ENCODE measurements at places on chromosomes 4 and X. TPM values are rescaled to one million over a fixed set of nuclear protein-coding genes. Genes with fewer than 3 reads are reported as not detected.
A peak's percentile ranks its signal among the peaks of the same experiment; 100 is the strongest.

GRCh38 chr4:2621419-2621818 lies 85.0 kb downstream of the FAM193A start:
- H3K27me3 ChIP-seq: no peaks in the 10 kb centered on the region
- no peak overlapping the region for H3K27ac ChIP-seq
- H3K36me3 ChIP-seq: peaks cover 5% of the 10 kb centered on the region
- peak; percentile 35 for DNase-seq
- H3K4me3 ChIP-seq: no peak overlapping the region

GRCh38 chrX:6917666-6918065 lies 229.8 kb upstream of the STS start:
- no peak for DNase-seq
- H3K27me3 ChIP-seq: no peaks in the 10 kb centered on the region
- no peaks in the 10 kb centered on the region for H3K36me3 ChIP-seq
- H3K27ac ChIP-seq: no peak overlapping the region

DNA sequence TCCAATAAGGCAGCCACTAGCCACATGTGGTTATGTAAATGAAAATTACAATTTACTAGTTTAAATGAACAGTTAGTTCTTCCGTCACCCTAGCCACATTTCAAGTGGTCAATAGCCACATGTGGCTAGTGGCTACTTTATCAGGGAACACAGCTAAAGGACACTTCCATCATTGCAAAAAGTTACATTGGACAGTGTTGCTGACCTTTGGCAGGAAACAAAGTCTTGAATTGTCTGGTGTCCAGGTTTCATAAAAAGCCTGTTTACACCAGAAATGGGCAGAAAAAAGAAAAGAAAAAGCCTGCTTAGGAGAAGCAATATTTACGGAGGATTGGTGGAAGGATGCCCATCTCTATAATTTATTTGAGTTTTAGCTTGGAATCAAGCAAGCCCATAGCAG lies 38.6 kb downstream of the RWDD4 start:
- peak overlapping the region; percentile 78 for H3K27ac ChIP-seq
- no peak for DNase-seq
- no peak overlapping the region for H3K4me3 ChIP-seq
- no peaks in the 10 kb centered on the region for H3K36me3 ChIP-seq
- no peaks in the 10 kb centered on the region for H3K27me3 ChIP-seq

- H3K36me3 ChIP-seq: no peaks in the 10 kb centered on the region
- no peaks in the 10 kb centered on the region for H3K4me1 ChIP-seq
- no peak overlapping the region for H3K27ac ChIP-seq
- no peak overlapping the region for H3K4me3 ChIP-seq
- DNase-seq: no peak
- H3K27me3 ChIP-seq: peaks cover 4% of the 10 kb centered on the region
Measured at GRCh38 chrX:118493653-118494297, 1.8 kb upstream of the DOCK11 start.

DNA sequence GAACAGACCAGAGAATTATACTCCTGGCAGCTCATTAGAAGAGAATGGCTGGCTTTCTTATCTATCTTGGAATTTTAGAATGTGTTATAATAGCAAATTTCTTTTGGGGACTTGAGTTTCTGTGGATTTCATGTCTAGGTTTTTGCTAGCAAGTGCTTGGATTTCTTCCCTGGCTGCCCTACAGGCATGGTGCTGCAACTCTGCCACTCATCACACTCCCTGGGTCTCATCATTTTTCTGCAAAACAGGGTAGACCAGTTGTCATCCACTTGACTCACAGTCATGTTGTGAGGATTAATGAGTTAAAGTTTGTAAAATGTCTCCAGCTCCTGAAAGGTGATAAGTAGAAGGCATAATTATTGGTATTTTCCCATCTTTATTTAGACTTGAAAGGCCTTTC lies 60.7 kb upstream of the LCORL start:
- H3K4me3 ChIP-seq: no peak overlapping the region
- H3K36me3 ChIP-seq: no peaks in the 10 kb centered on the region
- no peak overlapping the region for H3K27ac ChIP-seq
- H3K4me1 ChIP-seq: no peaks in the 10 kb centered on the region
- DNase-seq: no peak
- no peaks in the 10 kb centered on the region for H3K27me3 ChIP-seq

- H3K27ac ChIP-seq: no peak overlapping the region
- no peaks in the 10 kb centered on the region for H3K36me3 ChIP-seq
- H3K27me3 ChIP-seq: no peaks in the 10 kb centered on the region
Measured at GRCh38 chrX:80751456-80751855, 58.2 kb downstream of the BRWD3 start.

GRCh38 chr4:21447301-21448054 lies 501.1 kb downstream of the KCNIP4 start:
- H3K36me3 ChIP-seq: no peaks in the 10 kb centered on the region
- H3K27ac ChIP-seq: no peak overlapping the region
- H3K4me3 ChIP-seq: no peak overlapping the region
- H3K4me1 ChIP-seq: no peaks in the 10 kb centered on the region
- DNase-seq: no peak
- H3K27me3 ChIP-seq: no peaks in the 10 kb centered on the region

- H3K27ac ChIP-seq: no peak overlapping the region
- no peak overlapping the region for H3K4me3 ChIP-seq
- H3K27me3 ChIP-seq: no peaks in the 10 kb centered on the region
- H3K36me3 ChIP-seq: no peaks in the 10 kb centered on the region
- DNase-seq: no peak
- H3K4me1 ChIP-seq: no peaks in the 10 kb centered on the region
Measured at GRCh38 chr4:173852775-173853174, 322.7 kb upstream of the HAND2 start.

DNA sequence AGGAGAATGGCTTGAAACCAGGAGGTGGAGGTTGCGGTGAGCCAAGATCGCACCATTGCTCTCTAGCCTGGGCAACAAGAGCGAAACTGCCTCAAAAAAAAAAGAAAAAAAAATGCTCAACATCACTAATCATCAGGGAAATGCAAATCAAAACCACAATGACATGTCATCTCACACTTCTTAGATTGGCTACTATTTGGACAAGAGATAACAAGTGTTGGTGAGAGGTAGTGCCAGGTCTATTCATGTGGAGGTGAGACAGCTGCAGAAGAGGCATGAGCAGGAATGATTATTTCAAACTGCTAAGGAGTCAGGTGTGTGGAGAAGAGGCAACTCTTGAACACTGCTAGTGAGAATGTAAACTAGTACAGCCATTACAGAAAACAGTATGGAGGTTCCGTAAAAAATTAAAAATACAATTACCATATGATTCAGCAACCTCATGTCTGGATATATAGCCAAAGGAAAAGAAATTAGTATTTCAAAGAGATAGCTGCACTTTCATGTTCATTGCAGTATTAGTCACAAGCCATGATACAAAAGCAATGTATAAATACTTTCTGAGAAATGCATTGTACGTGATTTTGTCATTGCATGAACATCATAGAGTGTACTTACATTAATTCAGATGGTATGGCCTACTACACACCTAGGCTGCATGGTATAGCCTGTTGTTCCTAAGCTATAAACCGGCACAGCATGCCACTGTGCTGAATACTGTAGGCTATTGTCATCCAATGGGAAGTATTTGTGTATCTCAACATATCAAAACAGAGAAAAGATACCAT lies 75.3 kb downstream of the TMEM144 start:
- no peaks in the 10 kb centered on the region for H3K36me3 ChIP-seq
- no peak overlapping the region for H3K27ac ChIP-seq
- DNase-seq: no peak
- H3K4me1 ChIP-seq: no peaks in the 10 kb centered on the region
- H3K27me3 ChIP-seq: no peaks in the 10 kb centered on the region
- H3K4me3 ChIP-seq: no peak overlapping the region

DNA sequence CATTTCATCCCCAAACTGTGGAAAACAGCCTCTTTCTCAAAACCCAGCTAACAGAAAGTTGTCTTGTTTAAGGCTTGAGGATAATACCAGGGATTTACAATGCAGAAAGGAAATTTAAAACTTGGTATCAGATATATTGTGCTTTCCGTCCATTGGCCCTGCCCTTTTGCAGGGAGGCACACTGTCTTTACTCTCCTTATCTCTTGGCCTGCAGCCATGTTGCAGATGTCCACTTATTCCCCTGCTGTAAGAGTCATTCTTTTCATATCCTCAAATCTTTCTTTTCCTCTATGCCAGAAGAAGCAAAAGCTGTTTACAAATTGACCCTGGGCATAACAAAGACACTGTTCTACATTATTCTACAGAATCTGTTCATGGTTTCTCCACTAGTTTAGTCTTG lies 75.6 kb upstream of the DYNLT3 start:
- no peaks in the 10 kb centered on the region for H3K4me1 ChIP-seq
- no peaks in the 10 kb centered on the region for H3K36me3 ChIP-seq
- no peak overlapping the region for H3K4me3 ChIP-seq
- peaks cover 8% of the 10 kb centered on the region for H3K27me3 ChIP-seq
- DNase-seq: peak; percentile 29

Gene TLR6
- total RNA-seq: 2.8 TPM

Gene MID2
- total RNA-seq: 55.4 TPM

Gene HSD17B13
- 0.18 TPM for total RNA-seq

Gene NLGN3
- total RNA-seq: 12.7 TPM
